Stimulated activated CD8-positive, alpha-beta memory T cell treated with anti-CD3 and anti-CD28 coated beads, Interleukin-7, amount 100 ng/mL, for 24 hours (primary cell): ENCODE measurements at places on chromosomes 7 and 10.

DNA sequence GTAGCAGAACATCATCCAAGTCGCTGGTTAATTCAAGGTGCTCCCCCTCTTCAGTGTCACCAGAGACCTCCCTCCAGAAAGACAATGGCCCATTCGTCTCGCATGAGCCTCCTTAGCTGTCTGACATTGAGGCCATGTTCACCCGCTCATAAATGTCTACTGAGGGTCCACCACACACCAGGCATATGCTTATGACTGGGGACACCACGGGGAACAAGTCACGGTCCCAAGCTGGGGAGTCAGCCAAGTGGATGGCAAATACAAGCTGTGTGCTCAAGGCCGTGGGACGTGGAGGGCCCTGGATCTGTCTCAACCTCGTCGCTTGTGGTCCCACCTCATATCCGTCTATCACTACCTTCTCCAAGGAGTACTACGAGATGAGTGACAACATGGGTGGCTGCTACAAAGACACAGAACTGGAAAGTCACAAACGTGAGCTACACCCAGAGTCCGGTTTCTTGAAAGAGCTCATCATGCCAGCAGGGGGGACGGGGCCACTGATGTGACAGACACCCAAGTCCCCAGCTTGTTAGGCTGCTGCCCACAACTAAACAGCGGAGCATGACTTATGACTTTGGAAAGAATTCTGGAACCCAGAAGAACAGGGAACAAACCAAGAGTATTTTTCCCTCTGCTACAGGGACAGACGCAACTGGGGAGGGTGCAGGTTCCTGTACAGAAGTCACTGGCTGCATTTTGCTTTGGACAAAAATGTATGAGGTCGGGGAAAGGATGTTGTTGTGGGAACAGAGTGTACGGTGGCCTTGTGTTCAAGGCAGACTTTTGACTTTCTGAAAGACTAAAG, 189.6 kb downstream of the COBL start:
- no peak for DNase-seq

GRCh38 chr7:49513911-49514310, 259.5 kb upstream of the VWC2 start:
- DNase-seq = no peak

DNA sequence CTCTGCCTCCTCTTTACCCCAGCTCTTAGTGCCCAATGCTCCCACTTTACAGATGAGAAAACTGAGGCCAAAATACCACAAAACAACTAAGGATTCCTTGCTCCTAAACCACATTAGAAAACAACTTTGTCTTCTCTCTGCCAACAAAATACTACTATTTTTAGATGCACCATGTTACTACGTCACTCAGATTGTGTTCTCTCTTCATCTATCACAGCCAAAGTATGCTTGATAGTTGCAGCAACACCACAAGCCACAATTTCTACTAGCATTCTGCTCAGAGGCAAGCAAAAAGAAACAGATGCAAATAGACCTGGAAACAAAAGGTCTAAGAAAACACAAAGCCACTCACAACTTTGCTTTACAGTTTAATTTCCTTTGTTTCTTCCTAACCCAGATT, 3.3 kb upstream of the PDE1C start:
- DNase-seq = no peak

DNA sequence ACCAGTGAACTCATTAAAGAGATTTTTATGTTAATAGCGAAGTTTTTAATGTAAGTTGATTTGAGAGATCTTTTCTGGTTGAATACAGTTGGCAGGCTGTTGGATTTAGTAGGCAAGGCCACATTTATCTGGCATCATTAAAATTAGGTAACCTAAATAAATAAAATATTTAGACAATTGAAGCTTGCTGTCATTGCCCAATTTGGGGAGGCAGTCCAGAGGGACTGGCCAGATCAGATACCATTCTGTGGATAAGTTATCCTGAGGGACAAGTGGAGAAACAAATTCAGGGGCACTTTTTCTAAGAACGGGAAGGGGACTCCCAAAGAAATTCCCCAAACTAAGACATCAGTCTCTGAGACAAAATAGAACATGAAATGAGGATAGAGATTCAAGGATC, 397.8 kb downstream of the GFRA1 start:
- no peak for DNase-seq
